ENCODE measurements at places on chromosomes 7 and 10.

GRCh38 chr7:6409944-6410693, 37.6 kb downstream of the DAGLB start:
- no peak for DNase-seq

- no peak for DNase-seq
Measured at GRCh38 chr7:96949766-96950165, 55.6 kb upstream of the DLX6 start.

DNA sequence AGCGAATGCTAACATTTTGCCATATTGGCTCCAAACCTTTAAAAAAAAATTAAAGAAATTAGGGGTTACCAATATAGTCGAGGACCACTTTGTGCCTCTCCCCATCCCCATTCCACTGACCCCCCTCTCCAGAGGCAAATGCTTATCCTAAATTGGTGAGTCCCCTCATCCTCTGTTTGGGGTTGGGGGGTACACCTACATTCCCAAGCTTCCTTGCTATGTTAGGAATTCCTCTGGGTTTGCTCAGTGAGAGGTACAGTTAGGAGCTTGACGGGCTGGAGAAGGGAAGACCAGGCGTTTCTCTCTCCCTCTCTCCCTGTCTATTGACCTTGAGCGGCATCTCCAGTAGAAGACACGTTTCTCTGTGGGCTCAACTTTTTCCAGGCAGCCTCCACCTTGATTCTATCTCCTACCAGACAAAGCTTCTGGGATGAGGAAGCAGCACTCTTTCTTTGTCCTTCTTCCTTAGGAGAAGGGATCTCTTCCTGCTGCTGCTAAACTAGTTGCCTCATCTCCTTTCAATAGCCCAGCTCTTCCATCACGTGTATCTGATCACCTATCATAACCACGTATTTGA, 6.6 kb upstream of the AKR1B15 start:
- no peak for DNase-seq

GRCh38 chr7:44541028-44541869, at the start of gene NPC1L1:
Gene NPC1L1, minus strand, starts transcription at chr7:44541330. Its CDS starts 71 bp downstream, at chr7:44541259.
- no peak for DNase-seq

GRCh38 chr7:155738652-155739537, 73.4 kb downstream of the SHH start:
- DNase-seq = peak; percentile 66

- no peak for DNase-seq
Measured at GRCh38 chr10:2130705-2131305, 393.5 kb upstream of the ADARB2 start.
